Upper lobe of left lung (tissue), 6 donors: ENCODE measurements at places on chromosomes 5 and 9. TPM values are rescaled to one million over a fixed set of nuclear protein-coding genes. Genes with fewer than 3 reads are reported as not detected.
A peak's percentile ranks its signal among the peaks of the same experiment; 100 is the strongest.

GRCh38 chr9:82363682-82364081, 375.1 kb downstream of the SPATA31D1 start:
- DNase-seq = no peak

DNA sequence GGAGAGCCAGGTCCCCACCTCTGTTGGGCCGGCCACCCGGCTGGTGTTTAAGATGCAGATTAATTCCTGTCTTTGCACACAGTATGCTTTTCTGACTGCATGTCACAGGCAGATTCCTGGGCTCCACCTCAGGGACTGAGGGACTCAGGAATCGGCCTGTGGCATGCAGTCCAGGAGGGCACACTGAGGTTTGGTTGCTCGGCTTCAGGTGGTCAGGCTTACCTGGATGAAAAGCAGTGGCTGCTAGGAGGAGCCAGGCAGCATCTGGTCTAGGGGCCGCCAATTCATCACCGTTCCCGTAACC, 1.1 kb downstream of the WDR5 start:
- no peak for DNase-seq

DNA sequence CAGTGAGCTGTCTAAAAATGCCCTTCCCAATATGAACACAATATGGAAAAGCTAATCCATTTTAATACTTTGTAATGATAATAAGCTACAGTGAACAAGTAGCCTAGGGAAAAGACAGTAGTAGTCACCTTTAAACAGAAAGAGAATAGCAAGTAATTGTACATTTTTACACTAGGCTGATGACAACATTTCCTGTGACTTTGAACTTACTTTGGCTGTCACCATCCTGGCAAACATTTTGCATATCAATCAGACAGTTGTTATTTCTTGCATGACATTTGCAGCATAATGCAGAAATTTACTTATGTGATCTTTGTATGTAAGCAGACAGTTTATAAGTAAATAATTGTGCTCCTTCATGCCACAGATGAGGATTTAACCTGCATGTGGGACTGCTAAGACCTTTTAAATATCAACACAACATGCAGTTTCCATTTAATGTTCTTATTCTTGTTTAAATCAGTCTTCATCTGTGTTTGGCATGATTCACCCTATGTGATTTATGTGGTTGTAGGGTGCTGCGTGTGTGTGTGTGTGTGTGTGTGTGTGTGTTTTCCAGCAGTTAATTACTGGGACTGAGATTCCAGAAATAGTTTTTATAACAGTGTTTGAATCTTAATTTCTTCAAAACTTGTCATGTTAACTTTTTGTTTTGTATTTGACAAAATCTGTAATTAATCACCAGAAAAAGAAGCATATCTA, 997.1 kb upstream of the ARRDC3 start:
- DNase-seq = no peak

- DNase-seq = no peak
Measured at GRCh38 chr9:134495881-134496412, 145.7 kb upstream of the COL5A1 start.

DNA sequence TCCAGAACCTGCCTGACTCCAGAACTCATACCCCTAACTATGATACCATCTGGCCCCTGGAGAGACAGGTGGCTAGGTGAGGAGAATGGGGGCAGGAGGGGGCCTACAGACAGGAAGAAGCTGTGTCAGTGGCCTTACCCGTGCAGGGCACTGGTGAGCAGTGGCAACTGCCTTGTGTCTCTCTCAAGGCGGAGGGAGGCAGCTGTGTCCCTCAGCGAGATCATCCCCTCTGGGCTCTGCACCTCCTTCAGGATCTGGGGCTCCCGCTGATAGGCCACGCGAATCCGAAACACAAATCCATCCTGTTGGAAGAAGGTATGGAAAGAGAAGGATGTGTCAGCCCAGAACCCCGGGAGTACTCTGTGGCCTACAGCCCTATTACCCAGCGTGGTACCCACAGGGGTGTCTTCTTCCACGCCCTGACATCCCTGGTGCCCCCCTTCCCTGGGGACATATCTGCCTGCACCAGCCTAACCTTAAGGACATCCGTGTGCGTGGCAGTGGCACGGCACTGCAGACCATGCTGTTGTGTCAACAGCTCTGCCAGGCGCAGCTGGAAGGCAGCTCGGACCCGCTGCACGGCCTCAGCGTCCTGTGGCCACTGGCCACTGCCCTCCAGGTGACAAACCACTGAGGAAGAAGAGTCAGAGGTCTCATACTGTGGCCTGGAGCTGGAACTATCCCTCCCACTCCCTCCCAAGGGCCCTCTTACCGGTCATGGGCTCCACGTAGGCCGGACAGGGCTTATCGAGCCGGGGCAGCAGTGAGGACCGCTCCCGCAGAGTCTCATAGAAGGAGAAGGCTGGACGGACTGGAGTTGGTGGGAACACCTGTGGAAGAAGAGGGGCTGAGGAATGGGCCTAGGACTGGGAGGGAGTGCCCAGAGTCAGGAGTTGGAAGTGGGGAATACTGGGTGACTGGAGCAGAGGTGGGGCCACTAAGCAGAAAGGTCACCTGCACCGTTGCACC, 7.8 kb downstream of the NOL6 start:
- no peak for DNase-seq

DNA sequence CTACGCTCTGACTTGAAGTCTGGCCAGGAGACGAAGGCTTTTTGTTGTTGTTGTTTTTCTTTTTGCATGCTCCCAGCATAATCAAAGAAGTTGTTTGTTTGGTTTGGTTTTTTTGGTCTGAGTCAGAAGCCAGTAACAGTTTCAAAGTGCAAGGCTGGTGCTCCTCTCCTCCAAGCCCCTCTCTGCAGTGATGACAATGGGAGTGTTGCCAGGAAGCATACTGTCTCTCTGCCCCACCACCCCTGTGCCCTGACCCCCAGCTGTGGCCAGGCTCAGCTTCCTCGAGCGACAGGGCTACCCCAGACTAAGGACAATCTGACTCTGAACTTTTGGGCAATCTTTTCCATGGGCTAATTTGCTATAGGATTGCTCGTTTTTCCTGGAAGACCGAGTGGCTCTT, 173.8 kb upstream of the PITX1 start:
- DNase-seq = no peak

- no peak for DNase-seq
Measured at GRCh38 chr9:6305954-6306563, 22.1 kb upstream of the TPD52L3 start.

GRCh38 chr5:172795318-172795977, 24.5 kb upstream of the DUSP1 start:
- peak; percentile 87 for DNase-seq

DNA sequence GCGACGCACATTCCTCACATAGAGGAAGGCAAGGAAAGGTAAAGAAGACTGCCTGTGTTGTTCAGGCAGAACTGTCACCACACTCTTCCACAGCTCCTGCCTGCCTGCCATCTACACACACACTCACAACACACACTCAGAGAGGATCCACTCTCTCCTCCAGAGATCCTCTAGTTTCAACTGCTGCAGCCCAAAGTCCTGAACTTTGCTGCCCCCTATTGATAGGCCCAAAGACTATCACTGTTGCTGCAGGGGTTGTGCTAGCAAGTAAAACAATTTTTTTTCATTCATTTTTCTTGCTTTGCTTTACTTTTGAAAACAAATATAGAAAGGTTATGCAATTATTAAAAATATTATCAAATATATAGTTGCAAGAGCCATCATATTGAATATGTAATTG, 5.9 kb upstream of the CFAP90 start:
- DNase-seq = no peak

- DNase-seq = no peak
Measured at GRCh38 chr5:34676416-34676815, 20.3 kb downstream of the RAI14 start.

GRCh38 chr5:77839691-77840090, 63.6 kb upstream of the TBCA start:
- DNase-seq = no peak

- DNase-seq = peak; percentile 79
Measured at GRCh38 chr9:112012026-112012902, 115.7 kb downstream of the UGCG start.

DNA sequence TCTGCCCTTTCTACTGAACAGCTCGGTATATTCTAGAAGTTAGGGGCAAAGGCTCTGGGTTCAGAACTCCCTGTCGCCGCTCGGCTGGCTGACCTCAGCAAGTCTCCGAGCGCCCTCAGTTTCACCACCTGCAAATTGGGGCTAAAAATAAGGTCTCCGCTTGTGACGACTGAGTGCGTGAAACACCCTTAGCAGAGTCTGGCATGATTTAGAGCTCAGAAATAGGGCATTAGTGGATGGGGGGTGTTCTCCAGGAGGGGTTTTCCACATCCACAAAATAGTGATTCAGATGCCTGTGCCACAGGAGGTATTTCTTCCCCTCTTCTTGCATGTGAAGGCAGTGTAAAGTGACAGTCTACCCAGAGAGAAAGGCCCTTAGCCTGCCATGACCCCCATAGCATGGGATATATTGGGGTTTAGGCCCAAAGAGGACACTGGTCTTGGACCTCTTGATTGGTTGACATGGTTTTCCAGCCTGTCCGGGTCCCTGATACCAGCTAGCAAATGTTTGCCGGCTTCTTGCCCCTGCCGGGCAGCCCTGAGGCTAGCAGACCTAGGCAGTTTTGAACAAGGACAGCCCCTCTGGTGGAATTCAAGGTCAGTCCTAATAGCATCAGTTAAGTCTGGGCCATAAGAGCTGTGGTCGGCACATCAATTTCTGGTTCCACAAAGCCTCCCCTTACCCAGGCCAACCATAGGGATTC, 1.4 kb downstream of the ERGIC1 start:
- DNase-seq = no peak

DNA sequence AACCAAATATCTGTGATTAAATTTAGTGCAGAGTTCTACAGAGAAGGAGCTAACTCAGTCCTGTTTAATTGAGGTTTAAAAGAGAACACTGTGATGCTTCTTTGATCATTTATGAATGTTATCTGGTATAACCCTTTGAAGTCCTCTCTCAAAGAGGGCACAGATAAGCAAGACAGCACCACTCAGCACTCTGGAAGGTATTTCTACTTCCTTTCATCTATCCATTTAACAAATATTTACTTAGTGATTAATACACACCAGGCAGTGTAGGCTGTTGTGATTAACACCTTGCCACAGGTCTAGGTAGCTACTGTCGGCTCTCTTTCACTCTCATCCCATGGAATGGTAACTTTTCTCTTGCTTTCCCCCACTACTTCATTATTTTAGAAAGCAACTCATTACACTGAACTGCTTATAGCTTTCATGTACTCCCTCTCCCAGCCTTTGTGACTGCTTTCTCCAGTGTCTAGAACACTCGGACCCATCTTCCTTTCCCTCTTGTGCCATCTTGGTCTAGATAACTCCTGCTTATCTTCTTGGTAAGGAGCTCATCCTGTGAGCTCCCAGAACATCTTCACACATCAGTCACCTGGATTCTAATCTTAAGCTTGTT, 54.7 kb downstream of the GLDC start:
- no peak for DNase-seq

- no peak for DNase-seq
Measured at GRCh38 chr9:7300484-7300883, 499.1 kb downstream of the DMAC1 start.

GRCh38 chr5:109005297-109006009, 257.8 kb downstream of the FER start:
- DNase-seq = no peak

DNA sequence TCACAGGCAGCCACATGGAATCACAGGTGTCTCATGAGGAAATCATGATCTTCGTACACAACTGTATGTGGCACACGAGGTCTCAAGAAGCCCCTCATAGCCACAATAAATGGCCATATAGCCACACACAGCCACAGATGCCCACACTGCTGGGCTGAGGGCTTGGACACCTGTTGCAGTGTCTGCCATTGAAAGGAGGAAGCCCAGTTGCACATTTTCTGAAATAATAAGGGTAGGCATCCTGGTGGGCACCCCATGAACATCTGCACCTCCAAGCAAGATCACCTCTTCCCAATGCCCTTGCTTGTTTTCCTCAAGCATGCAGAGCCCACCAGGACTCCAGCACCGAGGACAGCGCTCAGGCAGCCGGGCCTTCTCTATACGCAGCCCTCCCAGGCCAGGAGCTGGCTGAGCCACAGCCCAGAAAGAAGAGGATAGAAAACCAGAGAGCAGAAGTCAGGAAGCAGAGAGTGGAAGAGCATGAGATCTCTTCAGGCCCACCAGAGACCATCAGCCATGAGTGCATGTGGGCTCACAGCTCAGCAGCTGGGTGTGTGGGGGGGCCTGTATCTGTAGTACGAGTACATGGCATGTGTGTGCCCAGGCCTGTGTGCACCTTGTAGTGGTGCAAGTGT, 1.0 kb upstream of the ACSL6 start:
- DNase-seq = peak; percentile 71

DNA sequence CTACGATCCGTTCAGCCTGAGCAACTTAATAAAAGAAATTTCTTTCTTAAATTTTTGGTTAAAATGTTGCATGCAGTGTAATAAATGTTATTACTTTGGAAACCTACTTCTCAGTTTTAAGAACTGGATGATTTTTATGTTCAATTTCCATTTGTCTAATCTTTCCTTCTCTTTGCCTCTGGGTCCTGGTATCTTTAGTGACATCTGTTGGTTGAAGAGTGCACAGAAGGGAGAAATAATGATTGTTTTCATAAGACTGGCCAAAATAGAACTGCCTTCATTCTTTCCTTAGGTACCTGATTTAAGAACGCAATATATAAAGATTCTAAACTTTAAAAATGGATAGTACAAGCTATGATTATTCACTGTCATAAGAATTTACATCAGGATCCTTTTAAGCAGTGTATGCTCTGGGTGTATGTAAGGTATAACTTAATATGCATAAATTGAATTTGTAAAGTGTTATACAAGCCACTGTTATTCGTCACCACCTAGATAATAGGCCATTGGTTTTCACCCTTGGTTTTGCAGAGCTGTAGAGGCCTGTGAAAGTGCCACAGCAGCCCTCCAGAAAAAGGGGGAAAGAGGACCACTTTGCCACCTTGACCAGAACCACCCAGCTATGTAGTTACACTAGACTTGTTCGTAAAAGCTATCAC, 82.8 kb upstream of the TLX3 start:
- no peak for DNase-seq

- DNase-seq = no peak
Measured at GRCh38 chr5:139814191-139814601, 18.6 kb downstream of the PSD2 start.

DNA sequence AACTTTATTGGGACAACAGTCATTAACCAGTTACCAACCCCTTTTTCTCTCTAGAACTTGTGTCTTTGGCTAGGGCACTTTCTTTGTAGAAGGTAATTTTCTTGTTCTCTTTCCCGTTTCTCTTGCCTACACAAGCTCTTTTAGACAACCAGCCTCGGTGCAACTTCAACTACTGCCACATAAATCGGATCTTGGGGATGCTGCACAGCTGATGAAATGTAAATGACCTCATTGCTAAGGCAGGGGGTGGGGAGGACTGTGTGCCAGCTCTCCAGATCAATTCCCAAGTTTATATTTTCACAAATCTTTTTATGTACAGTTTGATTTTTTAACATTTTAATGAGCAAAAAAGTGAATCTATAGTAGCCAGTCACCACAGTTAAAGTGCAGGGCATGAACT, 157.6 kb downstream of the DENND1A start:
- no peak for DNase-seq

- no peak for DNase-seq
Measured at GRCh38 chr9:109450346-109450745, 47.8 kb downstream of the PTPN3 start.

Gene COL23A1
- 0.61 TPM for total RNA-seq

Gene OLFM1
- total RNA-seq = 23.2 TPM

Gene KIF4B
- total RNA-seq = 0.30 TPM

Gene LCN6
- 4.2 TPM for total RNA-seq

Gene WNT8A
- not detected for total RNA-seq

Gene IFNB1
- total RNA-seq = not detected

Gene PCDHGA6
- total RNA-seq = 2.1 TPM

Gene RIMOC1
- total RNA-seq = 7.3 TPM

Gene STPG3
- total RNA-seq = not detected

Gene AMBP
- not detected for total RNA-seq

Gene TCOF1
- total RNA-seq = 22.4 TPM

Gene FIBCD1
- 3.3 TPM for total RNA-seq

Gene CCL27
- not detected for total RNA-seq

Gene OTULINL
- total RNA-seq = 75.4 TPM
